ENCODE measurements at places on chromosomes 5 and 9.

GRCh38 chr9:76917299-76917698 lies 11.4 kb upstream of the PRUNE2 start:
- DNase-seq: no peak

GRCh38 chr9:117278471-117279035 lies 136.3 kb downstream of the ASTN2 start:
- DNase-seq: no peak

DNA sequence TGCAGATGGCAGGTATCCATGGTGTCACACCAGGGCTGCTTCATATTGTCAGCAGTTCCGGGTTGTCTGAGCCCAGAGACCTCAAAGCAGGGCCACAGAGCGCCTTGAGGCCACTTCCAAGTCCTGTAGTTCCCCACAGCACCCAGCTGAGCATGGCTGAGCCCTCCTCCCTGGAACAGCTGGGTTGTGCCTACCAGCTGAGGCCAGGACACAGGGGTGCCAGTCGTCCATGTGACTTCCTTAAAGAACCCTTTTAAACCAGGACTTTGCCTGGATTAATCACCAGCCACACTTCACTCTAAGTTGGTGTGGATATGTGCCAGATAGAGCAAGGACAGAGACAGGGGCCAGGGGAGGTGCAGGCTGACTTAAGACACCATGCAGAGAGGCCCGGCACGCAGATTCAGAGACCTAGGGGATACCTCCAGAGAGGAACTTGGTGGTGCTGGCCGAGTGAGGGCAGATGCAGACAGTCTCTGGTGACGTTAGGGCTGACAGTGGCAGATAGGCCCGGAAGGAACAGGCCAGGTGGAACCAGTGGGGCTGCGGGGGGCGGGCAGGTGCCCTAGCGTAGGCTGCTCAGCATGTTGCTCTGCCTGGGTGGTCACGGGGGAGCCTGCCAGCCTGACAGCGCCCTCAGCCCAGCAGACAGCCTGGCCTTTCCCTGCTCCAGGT lies 142.7 kb downstream of the CACNA1B start:
- no peak for DNase-seq

- DNase-seq: no peak
Measured at GRCh38 chr5:176542596-176543427, 5.6 kb upstream of the RNF44 start.

DNA sequence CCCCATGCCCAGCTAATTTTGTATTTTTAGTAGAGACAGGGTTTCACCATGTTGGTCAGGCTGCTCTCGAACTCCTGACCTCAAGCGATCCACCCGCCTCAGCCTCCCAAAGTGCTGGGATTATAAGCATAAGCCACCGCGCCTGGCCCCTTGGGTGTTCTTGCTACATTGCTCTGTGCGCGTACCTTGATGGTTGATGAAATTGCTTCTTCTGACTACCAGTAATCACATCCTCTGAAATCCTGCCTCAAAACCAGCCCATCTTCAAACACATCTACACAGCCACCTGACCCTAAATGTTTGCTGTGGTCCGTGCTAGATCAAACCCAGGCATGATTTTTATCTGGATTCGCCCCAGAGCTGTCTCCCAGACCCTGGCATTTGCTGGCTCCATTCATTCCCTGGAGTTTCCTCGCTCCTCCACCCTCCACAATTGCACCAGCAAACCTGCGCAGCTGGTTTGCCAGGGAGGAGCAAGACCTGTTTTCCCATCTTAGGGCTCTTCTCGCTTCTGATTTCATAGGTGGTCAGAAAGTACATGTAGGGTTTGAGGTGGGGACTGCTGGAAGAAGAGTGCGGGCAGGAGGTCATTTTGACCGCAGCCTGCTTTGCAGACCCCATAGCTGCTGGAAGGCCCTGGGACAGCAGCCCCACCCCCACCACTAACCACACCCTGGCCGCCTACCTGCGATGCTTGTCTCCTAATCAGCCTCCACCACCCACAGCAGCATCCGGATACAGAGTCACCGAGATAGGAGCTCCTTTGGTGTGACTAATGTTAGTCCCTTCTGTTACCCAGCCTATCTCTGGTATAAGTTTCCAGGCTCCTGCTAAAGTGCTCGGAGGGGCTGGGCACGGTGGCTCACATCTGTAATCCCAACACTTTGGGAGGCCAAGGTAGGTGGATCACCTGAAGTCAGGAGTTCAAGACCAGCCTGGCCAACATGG lies 22.7 kb downstream of the SWI5 start:
- no peak for DNase-seq
